ENCODE measurements at places on chromosomes 16 and 17. TPM values are rescaled to one million over a fixed set of nuclear protein-coding genes. Genes with fewer than 3 reads are reported as not detected.

The PTX4 gene
- total RNA-seq = not detected

The OR3A3 gene
- not detected for total RNA-seq

The TEKT3 gene
- not detected for total RNA-seq

The BCKDK gene
- 19.3 TPM for total RNA-seq

The HOXB8 gene
- 0.97 TPM for total RNA-seq

The KRTAP4-3 gene
- not detected for total RNA-seq

The SCNN1B gene
- not detected for total RNA-seq

The CHST4 gene
- not detected for total RNA-seq
